Activated effector memory CD4-positive, alpha-beta T cell treated with Interleukin-2 at 50 U/mL for 16 hours (primary cell): ENCODE measurements at places on chromosomes 5 and 9.

GRCh38 chr5:68587171-68587570 is 371.6 kb downstream of the PIK3R1 start:
- DNase-seq = no peak

- DNase-seq = no peak
Measured at GRCh38 chr5:60131504-60131903, 238.0 kb upstream of the PDE4D start.

DNA sequence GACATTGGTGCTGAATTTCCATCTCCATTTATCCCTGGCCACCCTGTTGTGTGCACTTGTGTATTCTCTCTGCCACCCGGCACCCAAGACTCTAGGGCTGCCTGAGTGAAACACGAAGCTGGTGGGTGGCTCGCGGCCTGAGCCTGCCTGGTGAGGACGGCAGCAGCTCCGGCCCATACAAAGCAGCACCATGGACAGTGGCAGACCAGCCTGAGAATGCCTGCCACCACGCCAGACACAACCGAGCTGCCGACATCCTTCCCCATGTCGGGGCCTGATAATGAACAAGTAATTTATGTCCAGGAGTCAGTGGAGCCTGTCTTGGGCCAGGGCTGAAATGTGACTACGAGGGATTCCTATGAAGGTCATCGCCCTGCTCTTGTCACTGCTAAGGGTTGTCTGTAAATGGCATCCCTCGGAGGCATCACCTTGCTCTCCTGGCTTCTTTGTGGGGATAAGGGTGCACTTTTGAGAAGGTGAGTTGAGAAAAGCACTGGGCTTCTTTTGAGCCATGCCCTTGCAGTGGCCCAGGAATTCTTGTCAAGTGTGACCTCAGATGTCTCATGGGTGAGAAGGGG is 175.7 kb downstream of the MELK start:
- DNase-seq = no peak

DNA sequence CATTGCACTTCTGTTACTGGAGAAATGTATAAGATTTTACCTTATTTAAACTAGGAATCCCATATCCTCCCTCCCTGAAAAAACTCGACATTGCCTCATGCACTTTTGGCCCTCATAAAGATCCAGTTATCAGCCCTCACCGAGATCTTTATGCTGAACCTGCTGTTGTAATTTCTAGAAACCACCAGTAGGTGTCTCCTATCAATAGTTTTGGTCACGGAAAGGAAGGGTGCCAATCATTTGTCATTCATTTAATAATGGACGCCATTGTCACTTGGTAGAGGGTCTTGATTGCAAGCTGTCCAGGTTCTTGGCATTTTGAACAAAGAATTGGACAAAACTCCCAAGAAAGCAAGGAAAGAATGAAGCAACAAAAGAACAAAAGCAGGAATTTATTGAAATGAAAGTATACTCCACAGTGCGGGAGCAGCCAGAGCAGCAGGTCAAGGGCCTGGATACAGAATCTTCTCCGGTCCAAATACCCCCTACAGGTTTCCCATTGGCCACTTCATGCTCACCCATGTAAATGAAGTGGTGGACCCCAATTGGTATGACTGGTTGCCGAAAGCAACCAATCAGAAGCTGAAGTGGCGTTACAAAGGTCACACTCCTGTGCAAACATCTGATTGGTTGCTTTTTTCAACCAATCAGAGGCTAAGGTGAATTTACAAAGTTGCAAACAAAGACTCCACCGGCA is 524.3 kb downstream of the PSAT1 start:
- no peak for DNase-seq

GRCh38 chr9:97593960-97594359 is 39.2 kb downstream of the TSTD2 start:
- DNase-seq = no peak

GRCh38 chr5:35853631-35854030 is 3.1 kb upstream of the IL7R start:
- peak; percentile 72 for DNase-seq

- DNase-seq = no peak
Measured at GRCh38 chr9:130523921-130524320, 55.5 kb upstream of the FUBP3 start.

GRCh38 chr9:10055886-10056395 is 556.9 kb downstream of the PTPRD start:
- no peak for DNase-seq

- no peak for DNase-seq
Measured at GRCh38 chr9:78609450-78609849, 312.5 kb downstream of the PSAT1 start.

DNA sequence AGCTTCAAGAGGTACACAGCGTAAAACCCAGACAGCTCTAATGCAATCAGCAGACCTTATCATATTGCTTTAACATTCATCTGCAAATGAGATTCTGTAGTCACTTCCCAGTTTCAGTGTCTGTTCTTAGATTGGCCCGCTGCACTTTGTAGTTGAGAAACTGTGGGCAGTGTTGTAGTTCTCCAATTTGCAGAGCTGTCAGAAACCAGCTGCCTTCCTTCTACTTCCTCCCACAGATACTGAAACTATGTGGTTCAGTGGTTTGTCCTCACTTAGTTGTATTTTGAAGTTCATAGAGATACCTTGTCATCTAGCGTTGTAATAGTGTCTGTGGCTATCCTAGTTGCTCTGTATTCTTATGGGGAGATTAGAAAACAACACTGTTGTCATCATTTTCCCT is 39.6 kb upstream of the TRIM36 start:
- DNase-seq = no peak

DNA sequence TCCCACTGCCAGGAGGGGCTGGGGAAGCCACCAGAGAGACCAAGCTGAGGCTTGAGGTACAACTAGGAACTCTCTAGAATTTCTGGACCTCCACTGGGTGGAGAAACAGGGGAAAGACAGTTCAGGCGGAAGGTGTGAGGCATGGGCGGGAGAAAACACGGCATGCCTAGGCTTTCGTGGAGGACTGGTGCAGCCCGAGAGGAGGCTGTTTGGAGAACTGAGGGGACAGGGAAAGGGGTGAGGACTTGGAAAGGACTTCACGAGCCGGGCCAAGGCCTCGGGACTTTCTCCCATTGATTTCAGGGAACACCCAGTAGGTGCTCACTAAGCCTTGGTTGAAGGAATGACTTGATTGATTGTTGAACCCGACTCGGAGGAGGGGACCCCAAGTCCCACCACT is 9.5 kb upstream of the ADGRD2 start:
- no peak for DNase-seq
